Left renal pelvis (tissue), 4 donors: ENCODE measurements at places on chromosomes 2 and 18.

DNA sequence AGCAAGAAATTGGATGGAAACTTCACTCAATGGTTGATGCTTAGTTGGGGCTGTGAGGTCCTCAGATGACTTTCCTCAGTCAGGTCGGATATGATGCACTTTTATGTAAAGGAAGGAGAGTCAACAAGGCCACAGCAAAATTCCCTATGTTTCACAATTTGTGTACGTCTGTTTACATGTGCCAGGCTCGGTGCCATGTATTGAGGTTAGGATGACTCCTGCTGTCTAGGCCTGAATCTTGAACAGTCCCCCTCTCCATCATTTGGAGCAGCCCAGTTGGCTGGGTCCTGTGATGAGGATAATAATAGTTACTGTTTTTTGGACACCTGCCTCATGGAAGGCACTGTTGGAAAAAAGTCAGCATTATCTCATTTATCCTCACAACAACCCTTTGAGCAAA, 43.1 kb downstream of the VSNL1 start:
- DNase-seq: no peak

DNA sequence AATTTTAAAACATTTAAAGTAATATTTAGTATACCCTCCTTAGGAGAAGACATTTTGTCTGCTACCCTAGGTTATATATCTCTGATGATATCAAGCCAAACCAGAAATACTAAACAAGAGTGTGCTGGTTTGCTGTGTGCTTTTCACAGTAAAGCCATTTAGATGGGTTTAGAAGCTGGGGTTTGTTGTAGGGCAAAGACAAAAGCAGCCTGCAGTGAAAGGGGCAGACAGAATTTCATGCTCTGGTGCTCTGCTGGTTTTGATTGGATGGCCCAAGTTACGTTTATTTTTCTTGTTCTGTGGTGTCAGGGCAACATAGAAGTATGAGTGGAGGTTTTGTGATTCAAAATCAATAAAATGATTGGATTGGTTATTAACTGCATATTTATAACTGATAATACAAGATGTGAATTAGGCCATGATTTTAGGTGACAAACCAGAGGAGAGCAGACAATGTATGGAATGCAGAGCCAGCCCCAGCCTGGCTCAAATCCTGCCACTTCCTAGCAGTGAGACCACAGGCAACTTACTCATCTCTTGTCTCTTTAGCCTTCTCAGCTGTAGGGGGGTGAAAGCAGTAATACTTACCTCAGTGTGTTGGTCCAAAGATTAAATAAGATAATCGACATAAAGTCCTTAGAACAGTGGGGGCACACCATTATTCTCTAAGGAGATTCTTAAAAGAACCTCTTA, 30.9 kb upstream of the IER3IP1 start:
- DNase-seq: no peak

DNA sequence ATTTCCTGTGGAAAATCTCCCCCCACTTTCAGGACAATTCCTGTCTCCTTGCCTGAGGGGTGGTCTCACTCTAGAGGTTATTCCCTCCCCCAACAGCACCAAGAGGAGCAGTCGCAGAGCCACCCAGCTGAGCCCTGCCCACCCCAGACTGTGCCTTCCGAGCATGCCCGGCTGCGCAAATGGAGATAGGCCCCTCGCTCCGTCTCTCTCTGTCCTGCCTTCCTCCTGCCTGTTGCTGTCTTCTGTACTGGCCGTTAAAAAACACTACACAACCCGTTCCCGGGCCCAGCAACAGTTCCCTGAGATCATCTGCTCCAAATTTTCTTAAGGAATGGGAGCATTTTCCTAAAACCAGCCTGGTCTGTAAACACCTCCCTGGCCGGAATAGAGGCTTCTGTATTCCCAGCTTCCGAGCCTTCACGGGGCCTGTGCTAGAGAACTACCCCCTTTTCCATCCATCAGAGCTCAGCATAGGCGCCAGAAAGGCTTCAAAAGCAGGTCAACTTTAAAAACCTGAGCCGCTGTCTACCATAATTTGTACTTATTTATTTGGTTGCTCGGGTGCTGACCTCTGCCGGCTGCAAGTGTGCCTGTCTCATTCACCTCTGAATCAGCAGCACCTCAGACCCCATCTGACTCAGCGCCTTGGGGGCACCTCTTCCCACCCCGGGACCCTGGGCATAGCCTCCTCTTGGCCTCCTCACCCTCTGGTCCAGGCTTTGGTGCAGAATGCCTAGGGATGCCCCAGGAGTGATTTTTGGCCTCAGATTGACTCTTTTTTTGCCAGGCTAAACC, 159.4 kb downstream of the PXDN start:
- DNase-seq: no peak

- DNase-seq: no peak
These were observed 2.7 kb upstream of the SERTAD2 start for GRCh38 chr2:64656379-64656778.

DNA sequence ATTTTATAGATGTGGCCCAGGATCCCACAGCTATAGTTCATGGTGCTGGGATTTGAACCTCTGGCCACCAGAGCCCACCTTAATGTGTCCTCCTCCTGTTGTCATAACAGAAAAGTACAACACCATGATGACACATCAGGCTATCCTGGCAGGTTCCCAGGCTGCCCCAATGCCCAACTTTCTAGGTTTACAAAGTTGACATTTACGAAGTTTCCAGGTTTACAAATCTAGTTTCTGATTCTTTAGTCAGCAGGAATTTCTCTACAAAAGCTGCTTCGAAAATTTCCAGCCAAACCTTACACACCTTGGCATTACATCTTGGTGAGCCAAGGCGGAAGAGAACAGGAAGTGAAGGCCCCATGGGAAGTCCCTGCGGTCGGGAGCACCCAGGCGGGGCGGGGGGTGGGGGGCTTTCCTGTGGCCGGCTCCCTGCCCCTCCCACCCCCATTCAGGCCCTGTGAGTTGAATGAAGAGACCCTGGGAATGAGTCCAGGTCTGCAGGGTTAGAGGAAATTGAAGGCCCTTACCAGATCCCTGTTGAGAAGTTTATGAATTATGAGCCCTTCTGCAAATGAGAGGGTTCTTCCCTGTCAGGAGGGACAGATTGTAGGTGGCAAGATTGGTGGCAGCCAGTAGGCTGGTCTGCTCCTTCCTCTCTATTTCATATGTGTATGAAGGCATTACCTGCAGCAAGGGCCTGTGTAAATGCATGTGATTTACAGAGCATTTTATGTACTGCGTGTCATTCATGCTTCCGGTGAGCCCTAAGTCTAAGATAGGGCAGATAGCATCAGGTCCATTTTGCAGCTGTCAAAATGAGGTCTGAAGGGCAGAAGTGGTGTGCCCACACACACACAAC, 11.1 kb upstream of the IL1RN start:
- DNase-seq: no peak

DNA sequence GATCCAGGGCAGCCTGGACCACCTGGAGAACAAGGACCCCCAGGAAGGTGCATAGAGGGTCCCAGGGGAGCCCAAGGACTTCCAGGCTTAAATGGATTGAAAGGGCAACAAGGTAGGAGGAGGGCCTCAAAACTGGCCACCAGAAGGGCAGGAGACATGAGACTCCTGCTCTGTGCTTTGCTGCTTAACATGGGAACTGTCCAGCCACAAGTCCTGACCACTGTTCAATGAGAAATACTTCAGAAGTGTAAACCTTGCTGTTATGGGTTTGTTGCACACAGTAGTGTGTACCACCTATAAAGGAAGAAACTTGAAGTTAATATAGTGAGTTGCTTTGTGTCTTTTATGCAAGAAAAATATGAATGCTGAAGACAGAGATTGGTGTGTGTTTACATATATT, 44.2 kb upstream of the MFF start:
- no peak for DNase-seq

DNA sequence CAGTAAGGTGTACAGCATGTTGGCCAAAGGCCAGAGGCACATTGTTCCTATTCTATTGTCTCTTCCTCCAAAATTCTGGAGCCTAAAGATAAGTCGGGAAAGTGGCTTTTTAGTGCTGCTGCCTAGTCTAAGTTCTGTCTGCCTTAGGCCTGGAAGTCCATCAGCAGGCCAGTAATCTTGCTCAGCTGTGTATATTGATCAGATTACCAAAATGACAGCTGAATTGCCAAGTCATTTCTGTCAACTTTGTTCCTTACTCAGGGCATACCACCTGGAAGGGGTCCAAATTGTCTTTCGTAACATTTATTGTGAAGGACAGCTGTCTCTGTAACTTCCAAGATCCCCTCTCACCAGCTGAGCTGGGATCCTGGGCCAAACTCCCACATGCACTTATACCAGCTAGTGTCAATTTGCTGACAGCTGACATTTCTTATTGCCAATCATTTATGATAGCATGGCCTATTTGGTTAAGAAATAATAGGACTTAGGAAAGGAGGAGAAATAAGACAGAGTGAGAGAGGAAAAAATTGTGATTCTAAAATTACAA, 116.8 kb upstream of the FSHR start:
- no peak for DNase-seq

GRCh38 chr2:214630402-214631045, 179.0 kb downstream of the BARD1 start:
- DNase-seq: no peak

GRCh38 chr2:159096901-159097300, 128.5 kb downstream of the TANC1 start:
- no peak for DNase-seq

GRCh38 chr2:62042400-62042799, 136.9 kb downstream of the COMMD1 start:
- no peak for DNase-seq

GRCh38 chr2:166090908-166091307, 36.9 kb downstream of the SCN1A start:
- DNase-seq: no peak

- DNase-seq: no peak
These were observed 73.8 kb upstream of the RAB6C start for GRCh38 chr2:129905664-129906081.

DNA sequence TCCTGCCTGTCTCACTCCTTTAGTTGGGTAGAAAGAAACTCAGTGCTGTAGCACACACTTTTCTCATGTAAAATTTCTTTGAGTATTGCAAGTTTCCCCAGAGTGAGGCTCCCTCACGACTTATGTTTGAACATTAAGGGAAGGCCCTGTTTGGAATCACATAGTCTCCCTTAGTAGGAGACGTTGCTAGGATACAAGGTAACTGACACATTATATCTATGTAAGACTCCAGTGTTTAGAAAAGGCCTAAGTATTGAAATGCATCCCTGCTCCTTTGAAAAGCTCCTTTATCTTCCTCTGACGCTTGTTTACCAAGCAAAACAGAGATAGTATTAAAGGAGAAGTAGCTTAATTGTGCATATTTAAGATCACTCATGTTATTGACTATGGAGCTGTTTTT, 248.2 kb downstream of the PHLPP1 start:
- DNase-seq: no peak

GRCh38 chr2:37554155-37554510, 117.3 kb downstream of the CDC42EP3 start:
- no peak for DNase-seq

GRCh38 chr2:877747-878146, 72.9 kb upstream of the SNTG2 start:
- DNase-seq: no peak

GRCh38 chr2:217803653-217803960, 199.2 kb downstream of the TNS1 start:
- no peak for DNase-seq

GRCh38 chr18:23232331-23232730, 97.0 kb downstream of the CABLES1 start:
- DNase-seq: no peak

- DNase-seq: no peak
These were observed 63.6 kb downstream of the TRAPPC12 start for GRCh38 chr2:3443083-3443482.

DNA sequence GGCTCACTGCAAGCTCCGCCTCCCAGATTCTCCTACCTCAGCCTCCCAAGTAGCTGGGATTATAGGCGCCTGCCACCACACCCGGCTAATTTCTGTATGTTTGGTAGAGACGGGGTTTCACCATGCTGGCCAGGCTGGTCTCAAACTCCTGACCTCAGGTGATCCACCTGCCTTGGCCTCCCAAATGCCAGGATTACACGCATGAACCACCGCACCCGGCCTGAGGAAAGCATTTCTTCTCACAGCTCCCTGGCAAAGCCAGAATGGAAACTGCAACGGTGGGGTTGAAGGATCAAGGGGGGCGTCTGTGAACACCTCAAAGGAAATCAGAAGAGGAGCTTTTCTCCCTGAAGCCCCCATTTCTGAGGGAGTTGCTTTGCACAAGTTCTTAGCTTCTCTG, 11.2 kb upstream of the TEX51 start:
- DNase-seq: no peak

DNA sequence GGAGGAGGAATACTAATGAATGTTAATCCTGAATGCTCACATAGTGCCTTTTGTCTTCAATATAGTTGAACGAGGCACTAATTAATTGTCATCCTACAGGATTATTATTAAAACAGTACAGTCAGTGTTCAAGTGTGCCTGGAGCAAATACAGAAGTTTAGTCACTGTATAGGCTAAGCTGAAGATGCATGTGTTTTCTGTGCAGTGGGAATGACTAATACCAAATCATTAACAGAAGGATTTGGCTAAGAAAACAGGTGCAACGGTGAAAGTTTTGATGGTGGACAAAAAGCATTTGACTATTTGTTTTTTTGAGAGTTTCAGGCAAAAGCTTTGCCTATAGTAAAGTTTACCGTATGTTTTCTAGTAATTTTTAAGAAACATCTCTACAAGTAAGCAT, 62.8 kb downstream of the DCC start:
- no peak for DNase-seq

DNA sequence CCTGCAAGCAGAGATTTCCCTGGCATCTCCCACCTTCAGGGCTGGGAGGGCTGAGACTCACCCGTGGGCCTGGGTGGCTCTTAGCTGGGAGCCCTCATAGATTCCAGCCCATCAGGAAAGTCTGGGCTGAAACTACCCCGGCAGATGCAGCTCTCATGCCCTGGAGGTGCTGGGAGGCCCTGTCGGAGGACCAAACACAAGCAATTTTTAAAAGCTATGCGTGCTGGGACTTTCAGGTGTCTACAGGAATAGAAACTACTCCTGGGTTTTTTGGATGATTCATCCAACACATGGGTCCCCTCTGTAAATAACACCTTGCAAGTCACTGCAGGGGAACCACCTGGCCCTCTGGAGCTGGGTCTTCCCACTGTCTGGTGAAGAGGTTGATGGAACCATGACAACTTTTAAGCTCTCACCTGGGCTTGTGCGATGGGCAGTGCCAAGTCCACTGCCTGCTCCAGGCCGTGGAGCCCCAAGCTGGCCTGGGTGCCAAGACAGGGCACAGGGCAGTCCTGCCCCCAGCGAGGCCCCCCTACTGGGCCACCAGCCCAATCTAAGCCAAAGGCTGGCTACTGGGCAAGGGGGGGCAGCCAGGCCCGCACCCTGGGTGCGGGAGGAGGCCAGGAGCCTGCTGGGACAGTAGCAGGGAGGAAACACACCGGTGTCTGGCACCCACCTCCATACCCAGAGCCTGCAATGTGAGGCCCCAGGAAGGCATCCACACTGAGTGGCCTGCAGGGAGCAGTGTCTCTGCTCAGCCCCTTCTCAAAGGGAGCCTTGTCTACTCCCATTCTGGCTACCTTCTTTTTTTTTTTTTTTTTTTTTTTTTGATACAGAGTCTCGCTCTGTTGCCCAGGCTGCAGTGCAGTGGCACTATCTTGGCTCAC, 1.1 kb upstream of the GPR55 start:
- no peak for DNase-seq
